ENCODE measurements at places on chromosomes 7 and 10.

DNA sequence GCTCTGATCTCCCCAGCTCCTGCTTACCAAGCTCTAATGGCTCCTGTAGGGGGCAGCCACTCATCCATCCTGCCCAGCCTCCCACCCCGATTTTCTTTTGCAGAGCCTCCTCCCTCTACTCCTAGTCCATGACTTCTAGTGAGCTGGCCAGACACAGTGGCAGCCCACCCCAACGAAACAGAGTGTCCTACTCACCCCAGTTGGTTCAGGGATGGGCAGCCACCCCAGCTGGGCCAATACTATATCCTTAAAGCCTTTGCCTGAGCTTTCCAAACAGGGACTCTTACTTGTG, 77.1 kb downstream of the GRID1 start:
- peak; percentile 39 for DNase-seq

DNA sequence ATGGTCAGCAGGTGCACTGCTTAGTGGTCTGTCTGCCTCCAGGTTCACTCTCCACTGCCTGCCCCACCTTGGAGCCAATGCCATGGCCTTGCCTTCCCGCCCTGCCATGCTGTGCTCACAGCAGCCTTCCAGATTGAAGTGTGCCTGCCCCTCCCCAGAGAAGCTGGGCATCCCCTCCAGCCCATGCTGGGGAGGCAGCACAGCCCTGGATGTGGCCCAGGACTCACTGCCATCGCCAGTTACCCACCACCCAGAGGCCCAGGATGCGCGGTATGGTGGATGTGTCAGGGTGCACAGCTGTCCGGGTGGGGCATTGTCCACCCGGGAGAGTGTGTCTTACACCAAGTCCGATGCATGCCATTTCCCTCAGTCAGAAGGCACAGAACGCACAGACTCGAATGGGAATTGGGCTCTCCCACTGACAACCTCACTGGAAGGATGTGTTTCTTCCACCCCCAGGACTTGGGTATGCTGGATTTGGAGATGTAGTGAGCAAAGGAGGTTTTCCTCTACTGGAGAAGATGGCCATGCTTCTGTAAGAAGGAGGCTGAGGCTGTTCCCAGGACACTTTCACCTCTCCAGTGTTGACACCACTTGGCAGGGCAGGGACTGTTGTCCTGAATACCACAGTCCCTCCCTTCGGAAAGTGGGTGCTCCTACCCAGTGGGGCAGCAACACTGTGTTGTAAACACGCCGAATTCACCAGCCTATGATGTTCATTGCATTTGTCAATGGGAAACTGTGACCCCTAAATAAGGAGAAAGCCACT, 122.0 kb downstream of the ADARB2 start:
- DNase-seq, result no peak

GRCh38 chr7:30364773-30365172, 80.4 kb downstream of the ZNRF2 start:
- no peak for DNase-seq

DNA sequence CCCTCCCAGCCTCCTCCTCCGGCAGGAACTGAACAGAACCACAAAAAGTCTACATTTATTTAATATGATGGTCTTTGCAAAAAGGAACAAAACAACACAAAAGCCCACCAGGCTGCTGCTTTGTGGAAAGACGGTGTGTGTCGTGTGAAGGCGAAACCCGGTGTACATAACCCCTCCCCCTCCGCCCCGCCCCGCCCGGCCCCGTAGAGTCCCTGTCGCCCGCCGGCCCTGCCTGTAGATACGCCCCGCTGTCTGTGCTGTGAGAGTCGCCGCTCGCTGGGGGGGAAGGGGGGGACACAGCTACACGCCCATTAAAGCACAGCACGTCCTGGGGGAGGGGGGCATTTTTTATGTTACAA, 83.3 kb downstream of the PAX2 start:
- no peak for DNase-seq

DNA sequence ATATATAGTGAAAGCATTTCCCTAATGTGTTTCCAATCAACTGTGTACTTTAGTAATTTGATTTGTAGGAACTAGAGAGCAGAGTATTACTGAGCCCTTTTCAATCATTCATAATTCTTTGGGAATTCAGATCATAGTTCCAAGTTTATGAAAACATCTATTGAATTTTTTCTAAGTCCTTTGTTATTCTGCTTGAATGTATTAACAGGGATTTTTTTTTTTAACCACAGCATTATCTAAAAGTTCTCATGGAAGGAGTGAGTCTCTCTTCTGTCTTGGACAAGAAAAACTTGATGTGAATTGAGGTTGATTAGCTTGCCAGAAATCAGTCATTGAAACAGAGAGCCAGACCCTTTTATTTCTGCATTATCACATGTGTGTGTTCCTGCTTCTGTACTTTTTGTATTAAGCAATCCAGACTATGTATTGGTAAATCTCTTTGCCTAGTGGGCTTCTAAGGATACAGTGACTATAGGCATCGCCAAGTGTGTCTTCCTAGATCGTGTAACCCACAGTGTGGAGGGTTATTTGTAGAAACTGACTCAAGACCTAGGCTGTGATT, 59.9 kb downstream of the BMPER start:
- DNase-seq, result no peak

GRCh38 chr7:140060788-140061606, 1.8 kb downstream of the PARP12 start:
- DNase-seq, result peak; percentile 40

DNA sequence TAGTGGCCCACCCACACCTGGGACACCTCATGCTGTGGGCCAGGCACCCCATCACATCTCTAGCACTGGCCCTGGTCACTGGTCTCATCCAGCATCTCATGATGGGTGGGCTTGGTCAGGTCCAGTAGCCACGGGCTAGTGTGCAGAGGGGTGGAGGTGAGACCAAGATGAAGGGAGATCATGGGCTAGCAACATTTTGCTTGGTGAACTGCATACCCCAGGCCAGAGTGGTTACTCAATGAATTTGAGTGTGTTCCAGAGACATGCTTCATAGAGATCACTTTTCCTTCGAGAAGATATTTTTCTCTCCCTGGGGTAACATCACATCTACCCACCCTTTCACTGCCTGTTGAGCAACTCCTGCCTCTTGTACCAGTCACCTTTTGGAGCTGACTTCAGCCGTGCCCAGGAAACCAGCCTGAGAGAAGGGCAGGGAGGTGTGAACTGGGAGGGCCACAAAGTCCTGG, 44.2 kb downstream of the MINDY4 start:
- DNase-seq, result no peak

DNA sequence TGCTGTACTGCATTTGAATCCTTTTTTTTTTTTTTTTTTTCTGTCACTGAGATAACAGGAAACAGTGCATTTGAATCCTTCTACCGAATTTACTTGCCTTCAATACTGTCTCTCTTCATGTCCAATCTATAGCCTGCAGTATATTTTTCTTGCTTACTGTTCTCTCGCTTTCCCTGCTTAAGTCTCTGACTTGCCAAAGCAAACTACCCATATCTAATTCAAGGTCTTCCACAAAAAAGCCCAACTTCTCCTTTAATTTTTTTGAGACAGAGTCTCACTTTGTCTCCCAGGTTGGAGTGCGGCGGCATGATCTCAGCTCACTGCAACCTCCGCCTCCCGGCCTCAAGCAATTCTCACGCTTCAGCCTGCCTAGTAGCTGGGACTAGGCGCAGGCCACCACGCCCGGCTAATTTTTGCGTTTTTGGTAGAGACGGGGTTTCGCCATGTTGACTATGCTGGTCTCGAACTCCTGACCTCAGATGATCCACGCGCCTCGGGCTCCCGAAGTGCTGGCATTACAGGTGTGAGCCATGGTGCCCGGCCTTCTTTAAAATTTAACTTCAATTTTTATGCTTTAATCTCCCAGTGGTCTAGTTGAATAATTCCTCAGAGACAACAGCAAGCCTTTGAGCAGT, 882 bp downstream of the PDCD11 start:
- DNase-seq, result no peak

- no peak for DNase-seq
Measured at GRCh38 chr7:99030951-99031350, 113.0 kb downstream of the SMURF1 start.

DNA sequence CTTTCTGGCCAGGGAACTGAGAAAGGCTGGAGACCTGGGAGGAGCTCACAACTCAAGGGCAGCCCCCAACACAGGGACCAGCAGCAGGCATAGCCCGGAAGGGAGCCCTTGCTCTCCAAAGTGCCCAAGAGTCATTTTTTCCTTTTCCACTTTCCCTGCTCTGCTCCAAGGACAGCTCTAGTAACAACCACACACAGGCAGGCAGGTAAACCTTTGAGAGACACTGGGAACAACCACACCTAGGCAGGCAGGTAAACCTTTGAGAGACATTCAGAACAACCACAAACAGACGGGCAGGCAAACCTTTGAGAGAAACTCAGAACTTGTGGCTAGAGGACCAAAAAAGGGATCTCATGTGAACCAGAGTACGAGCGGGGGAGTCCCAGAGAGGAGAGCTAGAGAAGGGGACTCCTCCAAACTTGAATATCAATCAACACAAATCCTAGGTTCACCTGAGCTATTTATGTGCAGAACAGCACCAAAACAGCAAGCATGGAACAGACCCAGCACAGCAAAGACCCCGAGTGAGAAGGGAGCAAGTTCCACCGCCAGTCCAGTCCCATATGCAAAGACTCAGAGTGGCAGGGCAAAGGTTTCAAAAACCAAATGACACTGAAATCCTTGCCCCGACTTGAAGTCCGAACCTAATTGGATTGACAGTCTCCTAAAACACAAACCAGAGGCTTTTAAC, 33.6 kb upstream of the GUSB start:
- DNase-seq, result no peak

DNA sequence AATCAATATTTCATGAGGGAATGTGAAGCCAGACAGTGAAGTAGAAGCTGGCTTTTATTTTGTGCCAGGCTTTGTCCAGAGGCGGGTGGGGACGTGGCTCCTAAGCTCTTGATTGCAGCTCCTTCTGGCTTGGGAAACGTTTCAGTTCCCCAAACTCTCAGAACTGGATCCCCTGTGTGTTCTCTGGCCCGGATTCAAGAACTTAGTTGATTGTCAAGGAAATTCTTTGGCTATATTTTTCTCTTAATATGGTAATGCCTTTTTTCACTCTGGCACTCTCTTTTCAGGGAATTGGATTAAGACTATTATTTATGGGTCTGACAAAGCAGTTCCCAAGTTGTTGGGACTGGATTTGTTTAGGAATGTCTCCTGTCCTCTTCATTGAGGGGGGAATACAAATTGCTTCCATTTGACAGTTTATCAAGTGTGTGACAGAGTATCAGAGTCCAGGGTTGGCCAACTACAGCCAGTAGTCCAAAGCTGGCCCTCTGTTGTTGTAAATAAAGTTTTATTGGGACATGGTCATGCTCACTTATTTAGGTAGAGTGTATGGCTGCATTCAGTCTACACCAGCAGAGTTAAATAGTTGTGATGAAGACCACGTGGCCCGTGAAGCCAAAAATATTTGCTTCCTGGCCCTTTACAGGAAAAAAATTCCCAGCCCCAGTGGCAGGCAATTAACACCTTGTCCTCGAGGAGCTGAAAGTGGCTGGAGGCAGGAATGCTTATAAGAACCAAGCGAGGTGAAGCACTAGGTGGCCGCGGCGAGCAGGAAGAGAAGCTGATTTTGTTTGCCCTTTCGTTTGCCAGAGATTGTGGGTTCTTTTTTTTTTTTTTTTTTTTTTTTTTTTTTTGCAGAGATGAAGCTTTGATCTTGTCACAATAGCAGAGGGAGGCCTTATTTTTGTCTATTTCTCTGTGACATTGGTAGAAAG, 34.3 kb downstream of the HTRA1 start:
- DNase-seq, result no peak

DNA sequence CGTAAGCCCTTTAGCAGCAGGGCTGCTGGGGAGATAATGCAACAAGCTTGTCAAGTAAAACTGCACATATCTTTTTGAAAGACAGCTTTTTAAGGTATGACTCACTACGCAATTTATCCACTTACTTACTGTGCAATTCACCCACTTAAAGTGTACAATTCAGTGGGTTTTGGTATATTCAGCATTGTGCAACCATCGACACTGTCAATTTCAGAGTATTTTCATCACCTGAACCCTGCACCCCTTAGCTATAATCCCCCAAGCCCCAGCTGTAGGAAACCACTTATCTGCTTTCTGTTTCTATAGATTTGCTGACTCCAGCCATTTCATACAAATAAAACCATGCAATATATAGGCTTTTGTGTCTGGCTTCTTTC, 168.0 kb downstream of the PTPN20 start:
- DNase-seq, result no peak

DNA sequence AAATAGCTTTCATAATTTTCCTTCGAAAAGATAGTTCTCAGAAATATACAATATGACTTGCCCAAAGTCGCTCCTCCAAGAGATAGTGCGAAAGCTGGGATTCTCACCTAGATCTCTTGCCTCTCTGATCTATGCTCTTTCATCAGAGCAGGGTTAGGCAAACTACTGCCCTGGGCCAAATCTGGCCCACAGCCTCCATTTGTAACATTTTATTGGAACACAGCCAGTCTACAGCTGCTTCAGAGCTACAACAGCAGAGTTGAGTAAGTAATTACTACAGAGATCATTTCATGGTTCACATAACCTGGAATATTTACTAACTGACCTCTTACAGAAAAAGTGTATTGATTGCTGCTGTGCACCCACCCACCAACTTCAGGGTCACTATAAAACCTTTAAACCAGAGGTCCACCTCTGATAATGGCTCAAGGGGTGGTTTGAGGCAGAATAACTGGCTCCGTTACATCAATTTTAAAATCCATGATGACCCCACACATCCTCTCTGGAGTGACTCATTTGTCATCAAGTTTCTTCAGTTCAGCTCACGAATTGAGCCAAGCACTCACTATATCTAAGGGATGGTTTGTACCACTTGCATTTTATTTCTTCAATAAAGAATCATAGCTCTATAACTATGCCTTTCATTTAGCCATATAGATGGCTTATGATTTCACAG, 1019.0 kb downstream of the XPNPEP1 start:
- DNase-seq, result no peak

DNA sequence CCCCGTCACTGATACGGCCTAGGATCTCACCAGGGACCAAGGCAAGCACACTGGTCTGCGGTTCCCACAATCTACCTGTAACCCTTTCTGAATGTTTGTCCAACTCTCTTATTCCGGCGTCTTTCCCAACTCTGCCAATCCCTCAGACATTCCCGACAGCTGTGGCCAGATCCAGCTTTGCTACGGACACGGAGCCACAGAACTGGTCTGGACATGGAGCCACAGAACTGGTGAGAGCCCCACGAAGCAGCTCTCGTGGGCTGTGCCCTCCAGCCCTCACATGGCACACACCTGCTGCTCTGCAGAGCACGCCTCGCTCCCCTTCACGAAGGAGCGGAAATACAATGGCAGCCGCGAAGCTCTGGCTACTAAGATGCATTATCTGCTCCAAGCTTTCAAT, 376.8 kb downstream of the DNAJB6 start:
- no peak for DNase-seq

GRCh38 chr7:95304990-95305389, 19.3 kb downstream of the PON1 start:
- no peak for DNase-seq

Measured in type B pancreatic cell (in vitro differentiated cells).